Ovary (tissue), 10 donors: ENCODE measurements at places on chromosomes 6 and 20.

GRCh38 chr6:114649298-114649697 lies 306.5 kb upstream of the HS3ST5 start:
- DNase-seq: no peak

DNA sequence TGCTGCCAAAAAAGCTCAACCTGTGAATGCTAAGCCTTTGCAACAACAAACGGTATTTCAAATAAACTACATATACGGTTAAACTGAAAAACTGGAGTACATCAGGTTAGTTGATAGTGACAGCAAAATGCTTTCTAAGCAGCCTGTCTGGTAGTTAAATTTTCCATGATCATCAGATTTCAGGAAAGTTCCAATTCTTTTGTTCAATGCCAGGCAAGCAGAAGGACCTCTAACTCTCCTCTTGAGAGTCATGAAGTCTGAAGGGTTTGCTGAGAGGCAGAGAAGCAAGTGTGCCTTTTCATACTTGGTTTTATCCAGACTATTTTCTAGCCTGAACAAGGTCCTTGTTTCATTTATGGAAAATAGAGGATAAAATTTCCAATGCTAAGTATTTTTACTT lies 4.5 kb downstream of the FLRT3 start:
- DNase-seq: no peak

GRCh38 chr20:4065391-4065844 lies 50.1 kb upstream of the RNF24 start:
- DNase-seq: no peak

GRCh38 chr20:39378776-39379175 lies 416.6 kb downstream of the DHX35 start:
- no peak for DNase-seq

GRCh38 chr6:39310542-39310941 lies 3.7 kb downstream of the KCNK17 start:
- DNase-seq: no peak

GRCh38 chr6:45590226-45590625 lies 212.5 kb upstream of the SUPT3H start:
- DNase-seq: no peak

- DNase-seq: no peak
Observed at GRCh38 chr6:157150076-157150475, 173.2 kb downstream of the TMEM242 start.

DNA sequence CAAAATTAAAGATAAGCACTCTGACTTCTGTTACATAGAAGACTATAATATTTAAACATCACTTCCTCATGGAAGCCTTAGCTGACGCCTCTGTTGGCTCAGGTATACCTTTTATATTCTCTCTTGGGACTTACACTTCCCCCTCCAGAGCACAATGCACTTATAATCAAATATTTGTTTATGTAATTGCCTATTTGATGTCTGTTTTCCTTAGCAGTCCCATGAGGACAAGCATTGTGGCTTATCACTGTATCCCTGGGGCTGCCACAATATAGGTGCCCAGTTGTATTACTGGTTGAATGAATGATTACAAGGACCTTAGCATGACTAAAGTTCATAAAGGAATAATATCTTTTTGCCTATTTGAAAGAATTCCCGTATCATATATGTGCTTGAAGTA lies 186.7 kb upstream of the VGLL2 start:
- no peak for DNase-seq

DNA sequence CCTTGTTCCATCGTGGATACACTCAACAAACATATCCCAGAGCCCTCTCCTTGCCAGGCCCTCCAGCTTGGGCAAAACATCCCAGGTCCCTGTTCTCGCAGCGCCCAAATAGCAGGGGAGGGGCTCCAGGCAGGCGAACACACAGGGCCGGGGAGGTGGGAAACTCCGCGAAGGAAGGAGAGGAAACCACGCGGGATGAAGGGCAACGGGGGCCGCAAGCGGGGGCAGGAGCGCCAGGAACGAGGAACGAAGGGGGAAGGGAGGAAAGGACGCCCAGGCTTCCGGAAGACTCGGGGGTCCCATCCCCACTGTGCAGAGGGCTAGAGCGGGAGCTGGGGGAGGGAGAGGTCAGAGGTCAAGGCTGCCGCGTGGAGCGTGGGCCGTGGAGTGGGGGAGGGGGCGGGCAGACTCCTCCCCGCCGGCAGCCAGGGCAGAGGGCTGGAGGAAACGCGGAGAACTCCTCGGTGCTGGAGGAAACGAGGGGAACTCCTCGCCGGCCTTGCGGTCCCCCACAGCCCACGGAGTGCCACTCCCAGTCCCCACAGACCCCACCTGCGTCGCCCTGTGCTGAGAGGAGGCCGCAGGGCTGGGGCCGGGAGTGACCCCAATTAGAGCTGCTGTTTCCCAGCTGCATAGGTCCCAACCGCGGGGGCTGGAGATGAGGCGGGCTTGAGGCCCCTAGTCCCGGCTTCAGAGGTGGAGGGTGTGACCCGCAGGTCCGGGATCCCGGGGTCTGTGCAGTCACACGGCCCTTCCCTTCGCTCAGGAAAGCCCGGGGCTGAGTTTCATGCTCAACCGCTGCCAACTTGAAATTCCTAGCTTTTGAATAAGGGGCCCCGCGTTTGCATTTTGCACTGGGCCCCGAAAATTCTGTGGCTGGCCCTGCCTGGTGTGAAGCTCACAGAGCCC lies 1.2 kb upstream of the RBM38 start:
- DNase-seq: peak; percentile 70

GRCh38 chr6:142301651-142302391 lies at the start of gene ADGRG6:
TSS of gene ADGRG6 (plus strand) at chr6:142302007. CDS start at chr6:142302330, 323 bp downstream.
- no peak for DNase-seq

GRCh38 chr20:53040693-53041589 lies 68.8 kb downstream of the TSHZ2 start:
- DNase-seq: peak; percentile 40

DNA sequence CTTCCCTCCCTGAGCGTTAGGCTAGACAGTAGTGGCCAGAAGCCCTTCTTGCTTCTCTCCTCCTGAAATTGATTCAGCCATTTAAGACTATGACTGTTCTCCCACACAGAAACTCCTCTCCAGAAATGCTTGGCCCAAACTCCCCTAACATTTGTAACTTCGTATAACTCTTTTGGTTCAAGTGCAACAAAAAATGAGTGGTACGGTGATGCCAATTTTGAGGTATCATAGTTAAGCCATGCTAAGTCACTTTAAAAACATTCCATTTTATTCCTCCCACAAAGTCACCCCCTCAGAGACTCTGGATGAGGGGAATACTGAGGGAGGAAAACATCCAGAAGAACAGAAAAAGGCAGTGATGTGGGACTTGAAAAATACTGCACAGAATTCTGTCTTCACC lies 21.1 kb upstream of the ROS1 start:
- no peak for DNase-seq

DNA sequence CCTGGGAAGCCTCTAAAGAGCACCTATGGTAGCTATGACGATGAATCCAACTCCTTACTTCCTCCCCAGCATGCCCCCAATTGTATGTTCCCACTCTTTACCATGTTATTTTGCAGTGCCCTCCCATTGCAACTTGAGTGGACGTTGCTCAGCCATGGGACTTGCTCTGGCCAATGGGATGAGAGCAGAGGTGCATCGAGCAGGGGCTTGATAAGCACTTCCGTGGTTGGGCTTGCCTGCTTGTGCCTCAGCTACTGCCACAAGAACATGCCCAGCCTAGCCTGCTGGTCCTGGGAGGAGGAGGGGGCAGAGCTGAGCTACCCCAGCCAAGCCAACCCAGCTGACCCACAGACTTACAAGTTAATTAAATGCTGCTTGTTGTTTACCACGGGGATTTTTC lies 71.1 kb upstream of the CTNNBL1 start:
- DNase-seq: no peak

- peak; percentile 74 for DNase-seq
Observed at GRCh38 chr6:37029249-37029971, 24.0 kb downstream of the FGD2 start.

DNA sequence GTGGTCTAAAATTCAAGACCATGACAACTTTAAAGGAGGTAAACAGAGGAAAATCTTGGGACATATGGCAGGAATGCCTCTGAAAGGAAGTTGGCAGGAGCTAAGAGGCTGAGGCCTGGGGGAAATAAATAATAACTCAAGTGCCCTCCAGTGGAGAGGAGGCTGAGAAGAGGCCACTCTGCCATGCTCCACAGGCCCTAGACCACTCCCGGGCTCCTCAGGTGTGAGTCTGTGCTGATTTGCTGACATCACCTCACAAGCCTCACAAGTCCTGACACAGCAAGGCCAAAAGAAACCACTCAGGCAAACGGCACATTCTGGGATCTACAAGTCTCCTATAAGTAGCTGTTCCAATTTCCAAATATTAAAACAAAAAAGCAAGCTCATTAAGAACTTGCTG lies 91.0 kb upstream of the RIPOR2 start:
- no peak for DNase-seq

GRCh38 chr6:169943241-169944060 lies 192.0 kb downstream of the ERMARD start:
- DNase-seq: no peak

GRCh38 chr20:6664574-6664973 lies 102.9 kb upstream of the BMP2 start:
- DNase-seq: no peak

DNA sequence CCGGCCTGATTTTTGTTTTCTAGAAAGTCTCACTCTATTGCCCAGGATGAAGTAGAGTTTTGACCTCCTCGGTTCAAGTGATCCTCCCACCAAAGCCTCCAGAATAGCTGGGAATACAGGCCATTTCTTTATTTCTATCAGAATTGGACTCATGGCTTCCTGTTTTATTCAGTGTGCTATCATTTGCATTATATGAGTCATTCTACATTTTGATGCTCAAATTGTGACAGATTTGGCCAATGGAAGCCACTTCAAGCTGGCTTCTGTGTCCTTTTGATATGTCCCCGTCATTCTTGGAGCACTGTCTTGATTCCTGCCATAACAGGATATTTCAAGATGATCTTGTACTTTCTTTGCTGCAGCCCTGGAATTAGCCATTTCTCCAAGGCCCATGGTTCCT lies 75.1 kb downstream of the CNBD2 start:
- no peak for DNase-seq

DNA sequence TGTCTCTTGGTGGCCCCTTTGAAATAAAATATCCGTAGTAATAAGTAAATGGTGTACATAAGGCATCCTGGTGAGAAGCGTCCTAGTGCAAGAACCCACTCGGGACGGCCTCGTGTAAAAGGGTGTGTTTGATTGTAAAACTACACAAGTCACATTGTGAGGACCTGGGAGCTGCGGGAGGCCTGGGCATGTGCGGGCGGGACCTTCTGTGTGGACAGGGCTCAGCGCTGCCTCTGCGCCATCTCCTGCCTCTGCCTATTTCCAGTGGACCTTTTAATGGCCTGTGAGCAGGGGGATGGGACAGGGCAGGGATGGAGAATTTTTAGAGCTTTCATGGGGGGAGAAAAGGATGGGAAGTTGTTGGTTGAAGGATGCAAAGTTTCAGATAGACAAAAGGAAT lies 25.3 kb upstream of the KIF25 start:
- DNase-seq: no peak

GRCh38 chr20:18739751-18740166 lies 73.8 kb upstream of the SCP2D1 start:
- DNase-seq: peak; percentile 63

- DNase-seq: no peak
Observed at GRCh38 chr6:26531897-26532296, 6.3 kb upstream of the HMGN4 start.

- DNase-seq: no peak
Observed at GRCh38 chr6:166588691-166589336, 2.3 kb upstream of the RAMACL start.

GRCh38 chr6:139436200-139436956 lies 61.9 kb upstream of the CITED2 start:
- DNase-seq: no peak

GRCh38 chr6:16767765-16768476 lies 6.7 kb upstream of the ATXN1 start:
- DNase-seq: no peak

DNA sequence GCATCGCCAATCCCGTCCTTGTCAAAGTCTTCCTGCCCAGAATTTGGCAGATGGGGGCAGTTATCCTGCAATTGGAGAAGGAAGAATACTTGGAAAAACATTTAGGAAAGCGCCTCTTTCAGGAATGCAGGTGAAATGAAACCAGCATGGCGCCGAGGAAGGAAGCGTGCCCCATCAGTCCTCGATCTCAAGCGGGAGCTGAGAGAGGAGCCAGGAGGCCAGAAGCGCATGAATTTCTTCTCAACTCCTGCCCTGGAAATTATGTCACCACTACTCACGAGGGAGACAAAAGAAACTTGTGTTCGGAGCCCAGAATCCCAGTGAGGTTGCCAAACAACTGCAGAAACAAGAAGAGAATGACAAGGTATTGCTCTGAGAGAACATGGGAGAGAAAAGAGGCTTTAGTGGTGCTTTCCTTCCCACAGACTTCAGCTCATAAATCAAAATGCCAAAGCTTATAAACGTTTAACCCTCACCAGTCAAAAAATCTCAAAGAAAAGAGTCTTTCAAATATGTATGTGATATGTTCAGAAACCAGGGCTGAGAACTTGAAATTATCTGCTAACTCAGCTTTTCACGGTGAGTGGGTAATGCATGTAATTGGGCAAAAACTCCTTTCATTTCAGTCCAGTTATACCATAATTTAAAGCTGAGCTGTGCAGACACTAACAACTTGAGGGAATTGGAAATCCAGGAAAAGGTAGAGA lies 23.9 kb downstream of the THBS2 start:
- no peak for DNase-seq

DNA sequence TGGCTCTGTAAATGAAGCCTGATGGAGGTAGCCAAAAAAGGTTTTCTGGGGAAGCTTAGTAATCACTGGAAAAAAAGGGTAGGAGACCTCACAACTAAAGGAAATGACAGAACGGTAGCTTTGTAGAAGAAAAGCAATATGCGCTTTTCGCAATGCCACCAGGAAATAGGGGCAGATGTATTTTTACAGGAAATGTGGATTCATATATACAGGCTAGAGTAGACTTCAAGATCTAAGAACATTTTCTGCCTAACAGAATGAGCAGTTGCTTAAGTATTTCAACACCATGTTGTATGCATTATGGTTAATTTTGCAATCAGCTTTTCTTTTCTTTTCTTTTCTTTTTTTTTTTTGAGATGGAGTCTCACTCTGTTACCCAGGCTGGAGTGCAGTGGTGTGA lies 219.6 kb downstream of the CD83 start:
- no peak for DNase-seq

GRCh38 chr6:161462148-161462547 lies 188.3 kb upstream of the AGPAT4 start:
- DNase-seq: no peak

DNA sequence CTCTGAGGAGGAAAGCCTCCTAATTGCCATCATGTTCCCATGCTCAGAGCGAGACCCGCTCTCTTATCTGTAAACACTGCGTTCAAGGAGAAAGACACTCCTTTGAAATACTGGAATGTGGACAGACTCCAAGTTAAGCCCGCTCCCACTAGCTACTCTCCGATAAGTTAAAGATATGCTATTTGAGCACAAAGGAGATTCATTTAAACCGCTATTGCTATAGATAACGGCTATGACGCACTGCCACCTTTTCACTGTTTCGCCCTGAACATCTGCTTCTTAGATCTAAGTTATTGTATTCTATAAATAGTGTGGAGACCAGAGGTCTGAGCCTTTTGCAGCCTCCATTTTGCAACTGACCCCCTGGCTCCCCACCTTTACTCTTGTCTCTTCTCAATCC lies 82.3 kb downstream of the GPX5 start:
- no peak for DNase-seq
